Cortex of kidney (tissue), 1 donor: ENCODE measurements at places on chromosomes 11 and 22.

- no peak for DNase-seq
Measured at GRCh38 chr22:49771266-49772065, 56.2 kb downstream of the BRD1 start.

GRCh38 chr11:47111318-47111804 is 65.3 kb downstream of the ARFGAP2 start:
- no peak for DNase-seq

DNA sequence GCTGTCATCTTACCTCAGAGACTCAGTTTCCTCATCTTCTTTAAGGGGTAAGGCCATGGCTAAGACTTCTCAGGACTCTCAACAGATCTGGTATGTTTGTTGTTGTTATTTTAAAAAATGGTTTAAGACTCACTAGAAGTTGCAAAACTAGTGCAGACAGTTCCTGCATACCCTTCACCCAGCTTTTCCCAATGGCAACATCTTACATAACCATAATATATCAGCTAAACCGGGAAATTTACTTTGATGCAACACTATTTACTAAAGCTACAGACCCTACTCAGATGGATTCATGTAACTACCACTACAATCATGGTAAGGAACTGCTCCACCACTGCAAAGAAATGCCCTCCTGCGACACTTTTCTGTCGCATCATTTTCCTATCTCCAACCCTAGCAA is 20.4 kb downstream of the LGR4 start:
- DNase-seq, result no peak

DNA sequence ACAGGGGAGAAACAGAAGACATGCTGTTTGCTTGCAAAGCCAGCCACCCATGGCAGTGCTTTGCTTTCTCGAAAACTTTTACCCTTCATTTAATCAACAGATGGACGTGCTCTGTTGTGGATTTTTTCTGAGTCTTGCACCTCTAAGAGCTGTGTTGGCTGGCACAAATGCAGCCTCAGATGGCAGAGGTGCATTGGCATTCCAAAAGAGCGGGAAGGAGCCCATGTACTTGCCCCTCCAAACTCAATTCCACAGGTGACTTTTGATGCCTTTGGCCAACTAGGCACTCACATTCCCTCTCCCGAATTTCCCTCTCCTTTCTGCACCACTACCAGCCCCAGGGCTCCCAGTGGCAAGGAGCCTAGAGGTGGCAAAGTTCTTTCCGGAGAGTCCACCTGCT is 1.2 kb downstream of the KIRREL3 start:
- DNase-seq, result no peak

DNA sequence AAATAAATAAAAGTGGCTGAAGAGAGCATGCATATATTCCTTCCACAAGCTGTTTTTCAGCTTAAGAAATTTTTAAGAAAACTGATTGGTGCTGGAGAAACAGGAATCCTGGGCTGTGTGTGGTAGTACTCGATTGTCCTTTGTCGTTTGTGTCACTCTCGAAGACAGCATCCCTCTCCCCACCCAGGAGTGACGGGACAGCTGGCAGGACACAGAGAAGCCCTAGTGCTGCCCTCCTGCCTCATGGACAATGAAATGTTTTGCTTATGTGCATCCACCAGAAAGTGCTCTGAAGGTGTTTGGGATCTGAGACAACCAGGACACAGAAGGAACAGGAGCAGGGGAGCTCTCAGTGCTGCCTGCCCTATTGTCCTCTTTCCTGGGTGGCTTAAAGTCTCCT is 12.8 kb downstream of the PLAAT4 start:
- no peak for DNase-seq

DNA sequence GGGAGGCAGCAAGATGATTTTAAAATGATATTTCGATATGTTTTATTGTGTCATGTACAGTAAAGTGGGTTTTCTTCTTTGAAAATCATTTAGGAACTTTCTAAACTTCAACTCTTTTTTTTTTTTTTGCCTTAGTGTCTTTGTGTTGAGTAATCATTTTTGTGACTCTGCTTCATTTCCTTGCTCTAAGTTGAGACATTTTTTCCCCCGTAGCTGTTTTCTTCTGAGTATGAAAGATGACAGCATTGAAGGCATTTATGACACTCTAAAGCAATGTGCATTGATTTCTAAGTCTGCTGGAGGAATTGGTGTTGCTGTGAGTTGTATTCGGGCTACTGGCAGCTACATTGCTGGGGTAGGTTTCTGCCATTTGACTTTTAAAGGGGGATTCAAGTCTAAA is 23.5 kb downstream of the RRM1 start:
- no peak for DNase-seq

DNA sequence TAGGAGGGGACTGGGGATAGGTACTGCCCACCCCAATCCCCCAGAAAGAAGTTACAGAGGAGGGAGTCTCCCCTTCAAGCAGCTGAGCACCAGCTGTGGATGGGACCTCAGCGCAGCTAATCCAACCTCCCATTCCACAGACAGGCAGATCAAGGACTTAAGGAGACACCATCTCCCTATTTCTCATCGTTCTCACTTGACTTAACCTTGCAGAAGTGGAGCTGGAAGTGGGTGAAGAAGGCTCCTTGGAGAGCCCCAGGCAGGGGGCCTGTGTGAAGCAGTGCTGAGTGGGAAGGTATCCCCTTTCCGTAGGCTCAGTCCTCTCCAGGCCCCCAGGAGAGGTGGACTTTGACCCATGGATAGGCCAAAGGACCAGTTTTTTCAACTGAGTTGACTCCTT is 27.3 kb downstream of the USP35 start:
- no peak for DNase-seq

- DNase-seq, result no peak
Measured at GRCh38 chr11:33988586-33989370, 62.8 kb upstream of the CAPRIN1 start.

- DNase-seq, result no peak
Measured at GRCh38 chr11:60700689-60701468, 1.5 kb downstream of the MS4A8 start.

DNA sequence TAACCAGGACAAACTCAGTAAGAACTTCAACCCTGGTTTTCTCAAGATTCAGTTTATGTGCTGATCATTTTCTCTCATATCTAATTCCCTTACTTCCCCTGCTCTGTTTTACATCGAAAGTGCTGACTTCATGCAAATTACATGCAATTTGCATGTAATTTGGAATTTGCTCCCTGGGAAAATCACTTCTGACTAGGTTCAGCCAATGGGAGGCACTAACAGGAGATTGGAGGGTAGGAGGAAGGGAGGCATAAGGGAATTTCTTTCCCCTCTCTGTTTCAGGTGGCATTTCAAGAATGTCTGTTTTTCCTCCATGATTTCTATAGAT is 363.3 kb upstream of the CCDC90B start:
- DNase-seq, result no peak

DNA sequence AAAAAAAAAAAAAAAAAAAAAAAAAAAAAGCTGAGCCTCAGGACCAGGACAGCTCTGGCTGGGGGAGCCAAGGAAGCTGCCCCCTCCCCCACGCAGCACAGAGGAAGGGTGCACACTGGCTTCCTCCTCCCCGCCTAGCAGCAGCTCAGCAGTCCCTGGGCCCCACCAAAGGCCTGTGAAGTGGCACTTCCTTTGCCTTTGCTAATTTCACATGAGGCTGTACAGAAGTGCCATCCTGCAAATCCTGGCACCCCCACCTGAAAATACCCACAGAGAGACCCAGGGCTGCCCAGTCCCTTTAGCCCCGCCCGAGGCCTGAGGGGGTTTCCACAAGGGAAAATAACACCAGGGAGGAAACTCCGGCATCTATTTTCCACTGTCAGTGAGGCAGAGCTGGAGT is 3.9 kb downstream of the RHOG start:
- DNase-seq, result no peak

DNA sequence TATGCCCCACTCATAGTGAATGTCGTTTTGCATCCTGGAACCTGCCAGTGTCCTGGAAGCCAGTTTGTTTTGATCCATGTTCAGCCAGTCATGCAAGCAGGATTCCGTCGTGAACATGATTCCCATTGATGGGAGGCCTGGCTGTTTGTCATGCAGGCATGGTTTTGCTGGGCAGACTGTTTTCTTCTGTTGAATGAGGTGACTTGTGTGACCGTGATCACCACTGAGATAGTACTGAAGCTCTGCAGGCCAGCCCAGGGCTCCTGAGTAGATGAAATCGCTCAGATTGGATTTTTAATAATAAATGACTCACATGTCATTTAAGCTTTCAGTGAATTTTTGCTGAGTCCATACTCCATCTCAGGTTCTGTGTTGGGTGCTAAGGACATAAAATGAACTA is 117.8 kb downstream of the PDE2A start:
- DNase-seq, result no peak

GRCh38 chr11:117722082-117722481 is 74.9 kb downstream of the DSCAML1 start:
- DNase-seq, result no peak

GRCh38 chr11:45930031-45930794 is 7.8 kb downstream of the LARGE2 start:
- DNase-seq, result no peak

DNA sequence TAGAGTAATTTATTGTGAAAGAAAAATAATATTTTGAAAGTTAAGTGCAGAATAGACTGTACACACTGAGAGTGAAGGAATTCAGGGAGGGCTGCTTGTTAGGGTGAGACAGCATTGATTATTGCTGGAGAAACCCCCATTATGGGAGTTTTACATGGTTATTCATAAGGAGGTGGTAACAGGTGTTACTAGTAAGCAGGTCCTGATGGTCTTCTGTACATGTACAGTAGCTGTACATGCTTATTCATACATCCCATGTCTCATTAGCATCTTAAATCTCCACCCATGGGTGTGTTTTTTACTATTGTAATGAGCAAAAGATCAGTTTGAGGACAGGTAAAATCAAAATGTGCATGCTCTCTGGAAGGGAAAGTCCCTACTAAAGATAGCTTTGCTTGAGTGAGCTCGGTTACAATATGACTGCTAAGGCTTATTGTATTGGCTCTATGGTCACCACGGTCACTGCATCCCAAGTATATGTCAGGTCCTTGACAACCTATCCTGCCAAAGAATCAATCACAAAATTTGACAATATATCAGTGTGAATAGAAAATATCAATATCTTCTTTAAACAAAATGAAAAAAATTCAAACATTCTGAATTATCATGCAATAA is 6.2 kb downstream of the KDM4F start:
- no peak for DNase-seq

DNA sequence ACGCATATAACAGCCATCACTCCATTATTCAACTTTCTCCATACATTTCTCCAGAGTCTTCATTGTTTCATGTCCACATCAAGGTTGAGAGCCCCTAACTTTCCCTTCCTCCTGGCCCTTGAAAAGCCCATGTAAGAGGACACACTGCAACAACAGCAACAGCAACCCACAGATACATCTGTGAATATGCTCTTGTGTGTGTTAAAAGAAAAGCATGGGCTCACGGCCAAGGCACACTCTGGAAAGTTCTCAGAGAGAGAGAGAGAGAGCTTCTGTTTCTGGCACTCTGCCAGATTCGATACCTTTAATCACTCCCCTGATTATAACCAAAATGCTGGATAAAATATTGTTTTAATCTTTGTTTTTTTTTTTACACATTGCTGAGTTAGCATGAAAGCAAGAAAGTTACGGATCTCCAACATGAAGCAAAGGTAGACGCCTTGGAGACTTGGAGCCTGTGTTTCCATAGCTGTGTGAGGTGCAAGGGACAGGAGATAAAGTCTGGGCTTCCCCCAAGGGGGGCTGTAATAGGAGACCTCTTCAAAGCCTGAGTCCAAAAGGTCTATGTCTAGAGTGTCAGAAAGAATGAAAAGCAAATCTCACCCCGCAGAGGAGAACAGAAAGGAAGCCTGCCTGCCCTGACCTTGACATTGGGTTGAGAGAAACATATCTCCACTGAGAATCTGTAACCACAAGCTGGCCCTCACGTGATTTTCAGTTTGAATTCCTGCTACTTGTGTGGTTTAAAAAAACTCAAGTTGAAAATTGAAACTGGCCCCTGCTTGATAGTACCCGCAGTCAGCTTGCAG is 33.7 kb upstream of the MPPED1 start:
- no peak for DNase-seq

DNA sequence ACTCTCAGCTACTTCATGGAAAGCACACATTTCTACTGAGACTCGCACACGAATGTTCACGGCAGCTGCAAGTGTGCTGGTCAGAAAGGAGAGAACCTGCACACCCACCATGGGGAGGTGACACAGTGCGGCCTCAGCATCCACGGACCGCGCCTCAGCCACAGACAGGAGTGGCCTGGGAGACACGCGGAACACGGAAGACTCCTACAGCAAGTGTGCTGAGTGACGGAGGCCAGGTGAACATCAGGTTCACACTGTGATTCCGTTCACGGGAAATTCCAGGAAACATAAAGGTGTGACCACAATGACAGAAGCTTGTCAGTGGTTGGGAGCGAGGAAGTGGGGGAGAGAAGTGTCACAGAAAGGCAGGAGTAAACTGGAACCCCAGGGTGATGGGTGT is 13.3 kb upstream of the MOB2 start:
- DNase-seq, result no peak

- no peak for DNase-seq
Measured at GRCh38 chr11:9273376-9274336, 8.5 kb upstream of the DENND5A start.

DNA sequence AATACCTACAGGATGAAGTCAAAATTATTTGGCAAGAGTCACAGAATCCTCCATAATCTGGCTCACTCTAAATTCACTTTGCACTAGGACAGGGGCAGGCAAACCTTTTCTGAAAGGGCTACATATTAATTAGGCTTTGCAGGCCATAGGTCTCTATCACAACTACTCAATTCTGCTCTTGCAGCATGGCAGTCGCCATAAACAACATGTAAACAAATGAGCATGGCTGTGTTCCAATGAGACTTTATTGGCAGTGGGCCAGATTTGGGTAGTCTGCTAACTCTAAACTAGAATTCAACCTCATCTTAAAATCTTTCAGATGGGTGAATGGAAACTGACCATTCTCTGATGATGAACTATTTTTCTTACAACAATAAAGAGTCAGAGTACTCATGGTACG is 5.8 kb downstream of the THRSP start:
- no peak for DNase-seq

- DNase-seq, result no peak
Measured at GRCh38 chr22:17829695-17830042, 55.4 kb upstream of the BID start.

- DNase-seq, result no peak
Measured at GRCh38 chr22:20566420-20567260, 59.2 kb downstream of the MED15 start.

DNA sequence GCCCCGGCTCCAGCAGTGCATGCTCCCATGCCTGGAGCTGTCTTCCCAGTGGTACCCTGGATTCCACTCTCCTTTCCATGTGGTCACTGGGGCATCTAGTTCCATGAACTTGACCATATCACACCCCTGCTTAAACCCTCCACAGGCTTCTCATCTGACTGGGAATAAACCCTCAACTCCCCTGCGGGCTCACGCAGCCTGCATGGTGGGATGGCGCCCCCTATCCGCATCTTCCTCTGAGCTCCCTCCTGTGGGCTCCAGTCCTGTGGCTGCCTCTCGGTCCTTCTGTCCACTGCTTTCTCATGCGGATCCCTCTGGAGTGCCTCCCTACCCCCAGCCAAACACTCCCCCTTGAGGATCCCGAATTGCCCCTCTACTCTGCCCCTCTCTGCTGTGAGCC is 41.4 kb upstream of the TTLL12 start:
- no peak for DNase-seq

GRCh38 chr11:128157423-128158298 is 429.7 kb downstream of the ETS1 start:
- DNase-seq, result no peak
